ENCODE measurements at places on chromosomes 3 and 15.

- no peak for DNase-seq
These were observed 24.2 kb downstream of the CMC1 start for GRCh38 chr3:28265641-28266040.

DNA sequence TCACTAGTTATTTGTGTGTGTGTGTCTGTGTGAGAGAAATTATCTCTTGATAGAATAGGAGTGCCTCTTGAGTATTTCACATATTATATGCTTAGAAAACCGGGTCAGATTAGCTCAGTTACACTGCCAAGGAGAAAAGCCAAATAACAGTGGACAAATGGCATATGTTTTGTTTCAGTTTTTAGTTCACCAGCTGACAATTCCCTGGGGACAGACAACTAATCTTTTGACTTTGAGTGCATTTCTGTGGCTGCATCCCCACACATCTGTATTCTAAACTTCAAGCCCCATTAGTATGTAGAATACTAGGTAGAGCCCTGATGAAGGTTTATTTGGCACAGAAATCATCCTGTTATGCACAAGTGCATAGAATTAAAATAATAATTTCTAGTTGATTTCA lies 227.7 kb upstream of the CNTN3 start:
- DNase-seq: no peak

DNA sequence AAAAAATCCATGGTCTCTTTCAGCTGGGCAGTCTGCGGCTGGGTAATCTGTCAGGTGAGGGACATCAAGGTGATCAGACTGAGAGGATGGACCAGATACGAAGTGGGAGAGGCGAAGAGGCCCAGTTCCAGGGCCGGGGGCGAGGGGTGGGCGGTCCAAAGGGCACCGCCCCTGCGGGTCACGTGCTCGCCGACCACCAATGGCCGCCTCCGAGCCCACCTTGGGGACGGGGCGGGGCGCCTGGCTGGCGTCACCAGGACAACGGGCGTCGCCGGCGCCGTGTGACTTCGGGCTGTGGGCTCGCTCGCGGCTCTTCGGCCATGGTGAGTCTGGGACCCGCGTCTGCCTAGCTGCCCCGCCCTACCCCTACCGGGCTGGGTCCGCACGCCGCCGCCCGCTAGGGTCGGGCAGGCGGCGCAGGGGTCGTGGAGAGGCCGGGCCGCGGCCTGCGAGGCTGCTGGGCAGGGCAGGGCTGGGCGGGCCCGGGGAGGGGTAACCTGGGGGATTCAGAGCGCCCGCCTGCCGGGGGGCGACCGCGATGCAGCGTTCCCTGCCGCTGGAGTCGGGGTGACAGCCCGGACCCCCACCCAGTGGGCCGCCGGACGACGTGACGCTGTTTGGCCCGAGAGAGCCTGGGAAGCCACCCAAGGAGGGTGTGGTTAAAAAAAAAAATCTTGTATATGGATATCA lies at the start of gene FBXL2:
FBXL2 (plus strand) TSS at position 250 of the 690 bp plus-strand sequence; CDS start at position 321, 71 bp downstream.
- DNase-seq: peak; percentile 86

GRCh38 chr15:74709011-74709410 lies 13.2 kb upstream of the EDC3 start:
- DNase-seq: no peak

DNA sequence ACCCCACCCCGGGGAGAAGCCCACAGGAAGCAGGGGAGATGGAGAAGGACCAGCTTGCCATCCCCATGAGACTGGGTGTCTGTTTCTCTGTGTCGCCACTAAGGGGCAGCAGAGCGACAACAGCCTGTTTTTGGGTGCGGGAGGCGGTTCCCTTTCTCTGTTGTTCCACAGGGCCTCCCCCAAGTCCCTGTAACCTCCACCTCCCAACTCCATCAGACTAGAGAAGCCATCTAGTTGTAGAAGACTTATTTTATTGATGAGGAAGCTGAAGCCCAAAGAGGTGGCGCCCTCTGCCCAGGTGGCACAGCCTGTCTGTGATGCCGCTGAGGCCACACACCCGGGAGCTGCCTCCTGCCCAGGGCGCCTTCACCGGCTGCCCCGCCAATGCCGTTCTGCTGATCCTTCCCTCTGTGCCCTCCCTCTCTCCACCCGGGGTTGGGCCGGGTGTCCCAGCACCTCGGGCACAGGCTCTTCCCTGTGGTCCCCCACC lies 3.9 kb upstream of the CCDC9B start:
- DNase-seq: peak; percentile 59

DNA sequence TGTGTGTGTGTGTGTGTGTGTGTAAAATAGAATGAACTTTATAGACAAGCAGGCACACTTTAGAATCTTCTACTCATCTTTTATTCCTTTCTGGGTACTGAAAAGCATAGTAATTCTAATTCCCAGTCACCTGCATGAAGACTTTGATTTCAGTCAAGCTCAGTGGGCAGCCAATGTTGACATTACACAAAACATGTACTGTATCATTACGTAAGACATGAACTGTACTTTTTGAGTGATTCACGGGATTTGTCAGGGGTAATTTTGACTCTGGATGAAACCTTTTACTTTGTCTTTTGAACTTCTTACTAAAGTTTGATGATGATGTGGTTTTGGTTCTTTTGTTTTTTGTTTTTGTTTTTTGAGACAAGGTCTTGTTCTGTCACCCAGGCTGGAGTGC lies 38.8 kb downstream of the PTPRG start:
- no peak for DNase-seq

DNA sequence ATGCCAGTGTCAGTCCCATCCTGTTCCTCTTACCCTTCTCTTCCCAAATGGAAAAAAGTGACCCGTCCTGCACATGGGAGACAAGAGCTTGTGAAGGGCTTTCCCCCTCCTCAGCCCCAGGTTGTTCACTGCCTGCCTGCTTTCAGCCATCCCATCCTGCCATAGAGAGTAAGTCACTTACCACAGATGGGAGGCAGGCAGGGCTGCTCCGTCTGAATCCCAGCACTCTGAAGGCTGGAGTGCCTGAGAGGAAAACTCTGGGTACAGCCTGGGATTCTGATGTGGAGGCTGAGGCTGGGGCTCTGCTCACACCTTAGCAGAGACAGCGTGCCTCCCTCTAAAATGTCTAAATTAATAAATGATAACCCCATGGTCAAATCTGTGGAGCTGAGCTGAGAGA lies 14.8 kb downstream of the CPNE4 start:
- no peak for DNase-seq
